ENCODE measurements at places on chromosomes 6 and 20.

GRCh38 chr20:51529081-51529681 lies 13.3 kb downstream of the NFATC2 start:
- no peak for DNase-seq

DNA sequence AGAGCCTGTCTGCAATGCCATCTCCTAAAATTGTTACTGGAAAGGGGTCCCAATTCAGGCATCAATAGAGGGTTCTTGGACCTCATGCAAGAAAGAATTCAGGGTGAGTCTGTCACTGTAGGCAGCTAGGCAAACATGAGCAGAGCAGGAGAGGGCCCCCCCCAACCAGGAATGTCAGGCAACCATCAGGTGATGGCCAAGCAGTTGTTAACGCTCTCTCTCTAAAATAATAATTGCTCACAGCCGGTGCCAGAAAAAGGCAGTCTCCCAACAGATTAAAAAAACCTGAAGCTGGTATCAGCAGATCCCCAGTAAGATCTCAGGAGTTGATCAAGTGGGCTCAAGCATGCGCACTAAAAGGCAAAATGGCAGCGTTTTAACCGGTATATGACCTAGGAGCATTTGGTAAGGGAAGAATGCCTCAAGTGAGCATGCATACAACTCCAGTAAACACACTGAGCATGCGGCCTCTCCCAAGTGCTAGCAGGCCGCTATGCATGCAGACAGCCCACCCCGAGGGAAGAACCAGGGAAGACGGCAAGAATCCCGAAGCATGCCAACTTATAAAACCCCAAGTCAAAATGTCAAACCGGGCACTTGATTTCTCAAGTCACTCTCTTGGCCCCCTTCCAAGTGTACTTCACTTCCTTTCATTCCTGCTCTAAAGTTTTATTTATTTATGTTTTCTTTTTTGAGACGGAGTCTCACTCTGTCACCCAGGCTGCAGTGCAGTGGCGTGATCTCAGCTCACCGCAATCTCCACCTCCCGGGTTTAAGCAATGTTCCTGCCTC lies 44.0 kb upstream of the RNGTT start:
- no peak for DNase-seq

DNA sequence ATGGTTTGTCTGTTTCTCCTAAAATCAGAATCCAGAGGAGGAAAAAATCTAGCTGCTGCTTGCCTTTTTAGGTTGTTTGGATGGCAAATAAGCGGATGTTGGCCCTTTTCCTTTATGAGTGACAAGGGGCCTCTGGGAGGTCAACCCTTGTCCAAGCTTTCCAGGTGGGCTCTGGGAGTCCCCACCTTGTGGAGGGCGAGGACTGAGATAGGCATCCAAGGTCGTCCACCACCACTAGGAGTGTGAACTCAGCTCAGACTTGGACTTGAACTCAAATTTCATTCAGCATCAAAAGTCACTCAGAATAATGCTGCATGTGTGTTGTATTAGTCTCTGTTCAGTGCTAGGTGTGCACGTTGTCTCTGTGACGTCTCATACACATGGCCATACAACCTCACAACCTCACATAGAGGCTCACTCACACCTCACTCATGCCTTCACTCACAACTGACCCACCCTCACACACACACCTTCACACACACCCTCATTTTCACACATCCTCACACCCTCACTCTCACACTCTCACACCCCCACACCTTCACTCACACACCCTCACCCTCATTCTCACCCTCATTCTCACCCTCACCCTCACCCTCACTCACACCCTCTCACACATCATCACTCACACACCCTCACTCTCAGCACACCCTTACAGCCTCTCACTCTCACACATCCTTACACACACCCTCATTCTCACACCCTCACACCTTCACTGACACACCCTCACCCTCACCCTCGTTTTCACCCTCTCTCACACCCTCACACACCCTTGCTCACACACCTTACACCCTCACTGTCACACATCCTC lies 18.0 kb downstream of the DYNLT1 start:
- no peak for DNase-seq

DNA sequence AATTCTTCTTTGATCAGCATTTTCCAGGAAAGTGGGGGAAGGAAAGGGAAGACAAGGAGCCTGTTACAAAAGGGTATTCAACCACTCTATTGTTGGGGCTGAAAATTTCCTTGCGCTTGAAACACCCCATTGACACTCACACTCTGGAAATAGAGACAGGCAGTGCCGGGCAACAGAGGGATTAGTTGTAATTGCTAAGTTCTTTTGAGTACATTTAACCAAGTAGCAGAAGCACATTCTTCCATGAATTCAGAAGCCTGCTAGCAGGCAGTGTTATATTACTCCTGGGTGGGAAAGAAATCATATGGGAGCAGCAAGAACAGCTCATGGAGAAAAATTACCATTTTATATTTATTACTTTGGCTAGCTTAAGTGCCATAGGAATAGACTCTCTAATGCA lies 745.5 kb downstream of the C6orf118 start:
- no peak for DNase-seq

GRCh38 chr6:56848105-56848504 lies 106.8 kb upstream of the BEND6 start:
- DNase-seq = no peak

DNA sequence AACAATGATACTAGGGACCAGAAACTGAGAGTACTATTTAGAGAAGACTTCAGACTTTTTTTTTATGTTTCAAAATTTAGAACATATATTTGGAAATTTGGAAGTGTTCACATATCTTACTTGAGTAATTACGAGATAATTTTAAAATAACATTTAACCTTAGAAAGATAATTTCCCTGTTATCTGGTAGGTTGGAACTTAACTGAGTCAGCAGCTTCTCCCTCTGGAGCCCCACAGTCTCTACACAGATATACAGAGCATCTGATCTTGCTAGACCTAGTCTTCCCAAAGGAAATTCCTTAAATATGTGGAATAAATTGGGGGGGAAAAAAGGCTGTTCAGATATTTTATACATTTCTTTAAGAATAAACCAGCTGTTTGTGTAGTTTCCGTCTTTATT lies 48.6 kb downstream of the TSPYL4 start:
- DNase-seq = no peak

DNA sequence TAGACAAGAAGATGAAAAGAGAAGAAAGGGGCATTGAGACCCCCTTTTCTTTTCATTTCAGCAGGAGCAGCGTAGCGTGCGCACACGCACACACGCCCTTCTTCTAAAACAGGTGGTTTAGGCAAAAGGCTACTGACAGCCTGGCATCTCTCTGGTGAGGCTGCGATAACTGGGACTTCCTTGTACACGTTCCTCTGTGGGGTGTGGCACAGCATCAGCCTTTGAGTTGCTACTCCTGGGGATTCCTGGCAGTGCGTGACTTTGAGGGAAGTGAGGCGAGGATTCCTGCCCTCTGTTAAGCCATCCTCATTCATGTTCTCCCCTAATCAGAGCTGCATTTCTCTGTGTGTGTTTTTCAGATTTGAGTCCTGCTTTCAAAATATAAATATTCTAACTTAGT lies 94.7 kb downstream of the TMEM170B start:
- no peak for DNase-seq

GRCh38 chr20:1945660-1946059 lies 48.2 kb downstream of the PDYN start:
- no peak for DNase-seq

DNA sequence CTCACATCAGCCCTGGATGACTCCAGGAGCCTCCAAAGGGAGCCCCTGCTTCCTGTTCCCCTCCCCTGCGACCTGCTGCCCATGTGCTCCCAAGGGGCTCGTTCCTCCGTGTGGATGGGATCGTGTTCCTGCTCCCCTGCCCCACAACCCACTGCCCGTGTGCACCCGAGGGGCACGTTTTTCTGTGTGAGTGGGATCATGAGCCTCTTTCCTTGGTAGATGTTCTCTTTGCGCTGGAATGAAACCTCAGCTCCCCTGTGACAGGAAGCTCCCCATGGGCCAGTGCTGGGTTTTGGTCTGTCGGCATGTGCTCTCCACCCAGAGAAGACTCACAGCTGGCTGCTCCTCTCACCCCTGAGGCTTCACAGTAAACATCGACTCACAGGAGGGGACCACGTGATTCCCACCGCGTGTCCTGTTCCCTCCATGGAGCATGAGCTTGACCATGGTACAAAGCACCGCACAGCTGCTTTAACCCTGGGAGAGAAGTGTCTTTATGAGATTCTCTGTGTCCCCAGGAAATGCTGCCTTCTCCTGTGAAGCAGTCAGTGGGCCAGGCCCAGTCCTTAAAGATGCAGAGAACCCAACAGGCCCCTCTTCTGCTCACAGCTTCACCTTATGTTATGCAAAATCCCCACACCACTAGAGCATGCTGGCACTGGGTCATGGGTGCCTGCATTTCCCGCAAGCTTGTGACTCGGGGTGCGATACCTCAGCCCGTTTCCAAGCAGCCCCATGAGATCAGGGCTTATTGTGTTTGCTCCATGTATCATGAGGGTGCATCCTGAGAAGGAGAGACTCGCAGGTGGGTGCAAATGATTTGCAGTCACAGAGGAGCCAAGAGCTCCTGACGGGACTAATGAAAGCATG lies 215.1 kb downstream of the ERMARD start:
- no peak for DNase-seq

DNA sequence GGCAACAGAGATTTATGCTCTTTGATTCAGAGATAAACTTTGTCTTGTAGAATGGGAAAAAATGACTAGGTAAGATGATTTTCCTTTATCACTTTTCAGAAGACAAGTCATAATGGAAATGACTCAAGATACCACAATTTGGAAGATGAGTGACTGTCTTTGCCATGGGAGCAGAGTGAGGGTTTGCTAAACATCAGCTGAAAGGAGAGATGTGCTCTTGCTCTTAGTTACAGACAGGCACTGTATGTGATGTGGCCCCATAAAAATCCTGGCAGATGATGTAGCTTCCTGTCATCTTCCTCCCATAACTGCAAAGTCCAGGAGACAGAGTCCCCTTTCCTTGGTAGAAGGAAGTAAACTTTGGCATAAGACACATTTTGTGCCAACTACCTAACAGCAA lies 47.6 kb downstream of the BACH2 start:
- DNase-seq = no peak

DNA sequence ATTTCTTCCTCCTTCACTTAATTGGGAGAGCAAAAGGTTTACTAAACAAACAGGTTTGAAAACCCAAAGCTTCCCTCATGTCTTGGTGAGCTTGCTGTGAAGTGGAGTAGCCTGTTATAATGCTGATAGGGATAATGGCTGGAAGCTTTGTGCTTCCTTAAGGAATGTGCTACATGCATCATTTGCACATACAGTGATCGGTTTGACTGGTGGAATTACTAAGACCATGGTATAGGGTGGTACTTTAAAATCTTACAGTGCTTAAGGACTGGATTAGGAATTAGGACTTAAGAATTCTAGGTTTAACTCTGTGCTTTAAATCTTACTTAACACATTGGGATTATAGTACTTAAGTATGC lies 75.7 kb downstream of the ARID1B start:
- no peak for DNase-seq

GRCh38 chr6:125415913-125416312 lies 114.1 kb upstream of the HDDC2 start:
- DNase-seq = no peak

- DNase-seq = no peak
Measured at GRCh38 chr20:57133926-57134650, 132.4 kb downstream of the BMP7 start.
